Left lung (tissue), 14 donors: ENCODE measurements at places on chromosomes 6 and 20. TPM values are rescaled to one million over a fixed set of nuclear protein-coding genes. Genes with fewer than 3 reads are reported as not detected.
A peak's percentile ranks its signal among the peaks of the same experiment; 100 is the strongest.

GRCh38 chr6:3919130-3919628 lies 70.0 kb downstream of the FAM50B start:
- H3K4me3 ChIP-seq: no peak overlapping the region
- DNase-seq: no peak
- H3K27me3 ChIP-seq: no peaks in the 10 kb centered on the region
- H3K27ac ChIP-seq: peak overlapping the region; percentile 57

DNA sequence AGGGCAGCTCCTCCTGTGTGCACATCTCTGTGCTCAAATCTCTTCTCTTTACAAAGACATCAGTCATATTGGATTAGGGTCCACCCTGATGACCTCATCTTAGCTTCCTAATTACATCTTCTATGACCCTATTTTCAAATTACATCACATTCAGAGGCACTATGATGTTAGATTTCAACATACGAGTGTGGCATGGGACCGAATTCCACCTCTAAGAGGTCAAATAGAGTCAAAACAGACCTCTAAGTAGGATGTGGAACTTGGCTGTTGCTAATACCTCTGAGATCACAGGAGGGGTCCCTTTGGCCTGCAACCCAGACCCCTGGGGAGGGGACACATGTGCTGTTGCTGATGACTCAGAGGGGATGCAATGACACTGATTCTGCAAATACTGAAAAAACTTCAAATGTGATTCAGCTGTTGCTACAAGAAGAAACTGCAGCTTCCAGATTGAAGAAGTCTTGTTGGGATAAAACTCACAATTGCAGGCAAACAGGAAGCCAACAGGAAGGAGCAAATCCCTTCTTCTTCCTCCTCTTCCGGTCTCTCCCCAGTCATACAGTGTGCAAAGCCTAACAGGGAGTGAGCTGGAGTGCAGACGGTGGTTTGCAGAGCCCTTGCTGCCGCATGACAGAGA lies 216.2 kb downstream of the MYLK4 start:
- H3K27me3 ChIP-seq: no peaks in the 10 kb centered on the region
- H3K36me3 ChIP-seq: no peaks in the 10 kb centered on the region
- DNase-seq: no peak
- no peak overlapping the region for H3K27ac ChIP-seq
- no peak overlapping the region for H3K4me3 ChIP-seq

- H3K4me1 ChIP-seq: no peaks in the 10 kb centered on the region
- H3K36me3 ChIP-seq: no peaks in the 10 kb centered on the region
- no peak overlapping the region for H3K27ac ChIP-seq
- DNase-seq: no peak
- no peak overlapping the region for H3K4me3 ChIP-seq
Measured at GRCh38 chr20:8647961-8648441, 420.9 kb upstream of the PLCB4 start.

- H3K4me3 ChIP-seq: no peak overlapping the region
- H3K4me1 ChIP-seq: peaks cover 7% of the 10 kb centered on the region
- no peak for DNase-seq
- H3K36me3 ChIP-seq: no peaks in the 10 kb centered on the region
- no peak overlapping the region for H3K27ac ChIP-seq
Measured at GRCh38 chr6:137341681-137342195, 122.6 kb upstream of the IFNGR1 start.

DNA sequence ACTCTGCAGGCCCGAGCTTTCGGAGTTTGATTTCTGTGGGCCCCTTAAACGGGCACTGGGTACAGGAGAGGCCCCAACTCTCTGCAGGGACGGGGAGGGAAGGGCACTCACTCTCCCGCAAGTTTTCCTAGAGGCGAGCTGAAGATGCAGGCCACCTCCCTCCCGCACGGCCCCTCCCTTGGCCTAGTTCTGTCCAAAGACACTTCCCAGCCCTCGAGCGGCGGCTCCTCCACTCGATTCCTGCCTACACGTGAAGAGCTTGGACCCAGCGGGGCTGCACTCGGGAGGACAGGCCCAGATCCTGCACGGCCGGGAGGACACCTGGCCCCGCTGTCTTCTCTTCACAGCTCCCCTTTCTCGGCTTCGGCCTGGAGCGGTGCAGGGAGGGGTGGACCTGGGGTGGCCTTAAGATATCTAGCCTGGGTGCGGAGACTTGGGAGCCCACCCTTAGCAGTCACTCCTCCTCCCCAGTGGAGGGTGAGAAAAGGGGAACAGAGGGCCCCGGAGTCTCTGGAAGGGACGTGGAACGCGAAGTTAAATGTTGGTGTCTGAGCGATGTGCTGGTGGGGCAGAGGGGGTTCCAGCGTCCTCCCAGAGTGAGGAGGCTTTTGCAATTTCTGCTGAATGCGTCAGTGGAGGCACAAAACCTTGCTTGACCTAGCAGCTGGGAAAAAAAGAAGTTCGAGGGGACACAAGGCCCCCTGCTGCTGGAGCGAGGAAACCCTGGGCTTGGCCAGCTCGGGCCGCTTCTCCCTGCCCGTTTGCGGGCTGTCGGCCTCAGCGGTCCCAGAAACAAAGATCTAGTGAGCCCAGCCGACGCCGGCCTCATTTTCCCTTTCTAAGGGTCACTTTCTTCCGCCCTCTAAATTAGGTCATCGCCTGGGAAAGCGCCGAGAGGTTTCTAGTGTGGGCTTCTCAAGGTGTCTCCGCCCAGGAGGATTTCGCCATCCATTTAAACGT lies 4.9 kb downstream of the OLIG3 start:
- peaks cover 28% of the 10 kb centered on the region for H3K4me1 ChIP-seq
- H3K27me3 ChIP-seq: peaks cover 98% of the 10 kb centered on the region
- no peak overlapping the region for H3K4me3 ChIP-seq
- no peaks in the 10 kb centered on the region for H3K36me3 ChIP-seq
- DNase-seq: no peak

DNA sequence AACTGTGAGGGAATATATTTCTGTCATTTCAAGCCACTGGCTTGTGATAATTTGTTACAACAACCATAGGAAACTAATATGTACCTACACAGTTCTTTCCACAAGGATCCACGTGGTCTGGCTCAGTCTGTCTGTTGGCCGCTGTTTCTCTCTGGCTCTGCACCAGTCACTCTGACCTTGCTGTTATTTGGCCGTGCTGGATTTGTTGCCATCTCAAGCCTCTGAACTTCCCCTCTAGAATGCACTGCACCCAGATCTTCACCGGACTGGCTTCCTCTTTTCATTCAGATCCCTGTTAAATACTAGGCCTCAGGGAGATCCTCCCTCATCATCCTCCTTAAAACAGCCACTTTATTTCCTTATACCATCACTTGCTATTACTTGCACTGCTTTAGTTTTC lies 446.8 kb downstream of the TFAP2B start:
- H3K4me3 ChIP-seq: no peak overlapping the region
- peak overlapping the region; percentile 14 for H3K27ac ChIP-seq
- no peaks in the 10 kb centered on the region for H3K36me3 ChIP-seq
- H3K4me1 ChIP-seq: no peaks in the 10 kb centered on the region

DNA sequence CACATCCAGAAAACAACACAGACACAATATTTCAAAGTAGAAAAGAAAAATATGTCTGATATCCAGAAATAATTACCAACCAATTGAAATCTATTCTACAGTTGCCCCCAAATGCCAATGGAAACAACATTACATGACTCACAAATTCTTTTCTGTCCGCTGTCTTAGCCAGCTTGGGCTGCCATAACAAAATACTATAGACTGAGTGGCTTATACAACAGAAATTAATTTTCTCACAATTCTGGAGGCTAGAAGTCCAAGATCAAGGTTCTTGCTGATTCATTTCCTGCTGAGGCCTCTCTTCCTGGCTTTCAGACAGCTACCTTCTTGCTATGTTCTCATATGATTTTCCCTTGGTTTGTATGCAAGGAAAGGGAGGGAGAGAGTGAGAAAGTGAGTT lies 698.1 kb downstream of the DHX35 start:
- DNase-seq: no peak
- H3K4me3 ChIP-seq: no peak overlapping the region
- no peaks in the 10 kb centered on the region for H3K4me1 ChIP-seq
- H3K36me3 ChIP-seq: no peaks in the 10 kb centered on the region
- no peak overlapping the region for H3K27ac ChIP-seq
- H3K27me3 ChIP-seq: no peaks in the 10 kb centered on the region

DNA sequence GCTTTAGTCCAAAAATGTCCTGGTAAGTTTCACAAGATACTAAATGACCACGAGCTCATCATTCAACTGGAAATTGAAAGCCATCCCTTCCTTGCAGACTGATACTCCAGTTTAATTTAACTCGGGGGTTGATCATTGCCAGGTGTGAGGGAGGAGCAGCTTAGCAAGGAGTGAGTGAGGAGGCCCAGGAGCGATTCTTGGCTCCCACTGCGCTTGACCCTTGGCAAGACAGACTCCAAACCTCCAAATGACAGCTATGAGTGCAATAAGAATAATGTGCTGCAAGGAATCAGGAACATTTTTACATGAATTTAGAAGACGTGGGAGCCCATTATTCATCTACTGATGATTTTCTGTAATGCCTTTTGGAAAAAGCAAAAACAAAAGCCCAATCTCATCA lies 64.9 kb downstream of the LAMA4 start:
- H3K4me1 ChIP-seq: no peaks in the 10 kb centered on the region
- H3K4me3 ChIP-seq: no peak overlapping the region
- peaks cover 4% of the 10 kb centered on the region for H3K36me3 ChIP-seq
- H3K27ac ChIP-seq: no peak overlapping the region
- no peaks in the 10 kb centered on the region for H3K27me3 ChIP-seq

DNA sequence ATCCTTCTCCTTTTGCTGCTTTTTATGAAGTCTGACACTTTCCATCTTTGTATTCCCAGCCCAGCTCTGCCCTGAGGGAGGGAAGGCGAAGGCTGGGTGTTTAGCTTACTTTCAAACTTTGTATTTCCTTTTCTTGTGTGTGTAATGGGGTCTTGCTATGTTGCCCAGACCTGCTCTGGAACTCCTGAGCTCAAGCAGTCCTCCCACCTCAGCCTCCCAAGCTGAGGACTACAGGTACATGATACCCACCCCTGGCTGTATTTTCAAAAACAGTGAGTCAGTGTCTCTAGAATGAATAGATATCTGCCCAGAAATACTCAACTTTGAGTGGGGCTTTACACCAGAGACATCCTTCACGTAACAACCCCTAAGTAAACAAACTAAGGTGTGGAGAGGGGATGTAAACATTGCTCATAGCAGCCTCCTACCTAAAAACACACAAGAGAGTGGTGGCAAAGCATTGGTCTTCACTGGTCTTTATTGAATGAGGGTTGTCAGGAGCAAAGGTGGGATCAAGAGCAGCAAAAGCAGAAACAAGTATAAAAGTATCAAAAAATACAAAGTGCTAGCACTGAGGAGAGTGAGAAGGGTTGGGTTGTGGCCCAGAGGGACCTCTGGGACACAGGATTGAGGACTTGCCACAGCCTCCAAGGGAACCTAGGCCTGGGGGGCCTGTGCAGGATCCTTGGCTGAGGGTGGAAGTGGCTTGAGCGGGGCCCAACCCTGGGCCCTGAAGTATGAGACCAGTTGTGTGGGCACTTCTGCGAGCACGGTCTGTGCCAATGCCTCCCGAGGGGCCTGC lies 10.2 kb downstream of the SPAG4 start:
- no peak overlapping the region for H3K4me3 ChIP-seq
- H3K27ac ChIP-seq: no peak overlapping the region
- DNase-seq: no peak
- H3K27me3 ChIP-seq: no peaks in the 10 kb centered on the region

DNA sequence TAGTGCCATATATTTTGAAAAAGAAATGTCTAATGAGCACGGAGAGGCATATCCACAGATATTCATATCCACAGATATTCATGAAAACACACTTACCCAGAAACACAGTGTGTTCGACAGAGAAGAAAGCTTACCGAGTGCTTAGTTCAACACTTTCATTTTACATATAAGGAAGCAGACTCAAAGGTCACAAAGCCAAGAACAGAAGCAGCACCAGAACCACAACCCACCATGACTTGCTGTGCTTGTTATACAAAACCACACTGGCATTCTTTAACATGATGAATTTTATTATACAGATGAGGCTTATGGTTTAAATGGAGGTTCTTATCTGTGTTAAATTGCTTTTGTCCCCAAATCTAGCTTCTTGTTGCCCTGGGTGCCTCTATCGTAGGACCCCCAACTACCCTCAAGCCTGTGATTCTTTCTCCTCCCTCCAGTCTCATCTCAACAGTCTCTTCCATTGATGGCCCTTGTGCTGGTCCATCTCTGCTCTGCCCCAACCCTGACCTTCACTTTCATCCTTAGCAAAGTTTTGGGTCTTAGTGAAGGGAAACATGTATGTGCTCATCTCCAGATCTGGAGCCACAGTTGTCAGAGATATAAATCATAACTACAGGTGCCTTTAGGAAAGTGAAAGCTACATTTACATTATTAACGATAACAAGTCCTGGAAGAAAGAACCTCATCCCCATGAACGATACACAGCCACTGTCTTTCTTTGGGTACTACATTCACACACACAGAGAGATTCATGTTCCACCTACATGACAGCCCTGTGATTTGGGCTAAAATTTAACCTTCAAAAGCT lies 40.0 kb downstream of the SF3B5 start:
- no peak overlapping the region for H3K4me3 ChIP-seq
- no peak for DNase-seq
- H3K27me3 ChIP-seq: no peaks in the 10 kb centered on the region

- H3K36me3 ChIP-seq: no peaks in the 10 kb centered on the region
- peak; percentile 40 for DNase-seq
Measured at GRCh38 chr20:34040300-34040995, 46.7 kb downstream of the RALY start.

DNA sequence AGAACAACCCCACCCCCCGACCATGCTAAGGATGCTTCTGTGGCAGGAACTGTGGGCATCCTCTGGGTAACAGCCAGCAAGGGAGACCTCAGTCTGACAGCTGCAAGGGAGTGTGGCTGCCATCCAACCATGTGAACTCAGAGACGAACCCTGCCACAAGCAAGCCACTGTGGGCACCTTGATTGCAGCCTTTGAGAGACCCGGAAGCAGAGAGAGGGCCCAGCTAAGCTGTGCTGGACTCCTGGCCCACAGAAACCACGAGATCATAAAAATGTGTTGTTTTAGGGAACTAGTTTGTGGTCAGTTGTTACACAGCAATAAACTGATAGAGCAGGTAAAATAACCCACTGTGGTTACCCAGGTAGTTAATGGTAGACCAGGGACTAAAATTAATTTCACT lies 414.6 kb downstream of the CDH26 start:
- H3K36me3 ChIP-seq: no peaks in the 10 kb centered on the region
- no peak overlapping the region for H3K27ac ChIP-seq
- no peak for DNase-seq
- no peaks in the 10 kb centered on the region for H3K4me1 ChIP-seq
- H3K4me3 ChIP-seq: no peak overlapping the region

GRCh38 chr6:161095916-161096315 lies 104.3 kb downstream of the MAP3K4 start:
- H3K4me3 ChIP-seq: no peak overlapping the region
- no peak overlapping the region for H3K27ac ChIP-seq
- no peaks in the 10 kb centered on the region for H3K27me3 ChIP-seq
- H3K36me3 ChIP-seq: no peaks in the 10 kb centered on the region

- peaks cover 33% of the 10 kb centered on the region for H3K27me3 ChIP-seq
- H3K4me1 ChIP-seq: no peaks in the 10 kb centered on the region
- H3K4me3 ChIP-seq: no peak overlapping the region
- no peaks in the 10 kb centered on the region for H3K36me3 ChIP-seq
- no peak overlapping the region for H3K27ac ChIP-seq
Measured at GRCh38 chr20:57315976-57316480, 13.6 kb upstream of the SPO11 start.

GRCh38 chr6:137496909-137497720 lies 2.9 kb upstream of the OLIG3 start:
- peaks cover 93% of the 10 kb centered on the region for H3K27me3 ChIP-seq
- no peak overlapping the region for H3K27ac ChIP-seq
- no peak for DNase-seq
- no peak overlapping the region for H3K4me3 ChIP-seq
- H3K36me3 ChIP-seq: no peaks in the 10 kb centered on the region

Gene PLA2G7
- 32.1 TPM for total RNA-seq

Gene DACT2
- total RNA-seq: 1.6 TPM

Gene CALHM5
- total RNA-seq: 2.9 TPM

Gene DUSP15
- total RNA-seq: 0.82 TPM

Gene LAMA2
- 91.7 TPM for total RNA-seq

Gene PLEKHG1
- 16.7 TPM for total RNA-seq

Gene BMP2
- total RNA-seq: 38.9 TPM
